ENCODE measurements at places on chromosomes 2 and 18.

DNA sequence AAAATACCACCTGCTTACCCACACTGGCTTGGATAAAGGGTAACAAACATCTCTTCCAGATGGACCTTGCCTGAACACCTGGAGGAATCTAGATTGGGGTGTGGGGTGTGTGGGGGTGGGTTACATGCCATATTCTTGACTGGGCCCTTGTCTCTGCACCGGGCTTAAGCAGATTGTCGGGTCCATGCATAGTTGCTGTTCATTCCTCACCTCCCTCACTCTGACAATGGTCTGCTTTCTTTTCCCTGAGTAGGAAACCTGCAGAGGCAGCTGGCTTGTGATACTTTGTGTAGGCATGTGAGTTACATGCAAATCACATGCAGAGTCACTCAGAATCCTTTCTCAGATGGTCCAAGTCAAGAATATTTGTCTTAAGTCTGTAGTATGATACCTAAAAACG lies 112.8 kb upstream of the GLS start:
- DNase-seq: no peak

- DNase-seq: no peak
Observed at GRCh38 chr2:114049826-114050225, 159.9 kb downstream of the ACTR3 start.

DNA sequence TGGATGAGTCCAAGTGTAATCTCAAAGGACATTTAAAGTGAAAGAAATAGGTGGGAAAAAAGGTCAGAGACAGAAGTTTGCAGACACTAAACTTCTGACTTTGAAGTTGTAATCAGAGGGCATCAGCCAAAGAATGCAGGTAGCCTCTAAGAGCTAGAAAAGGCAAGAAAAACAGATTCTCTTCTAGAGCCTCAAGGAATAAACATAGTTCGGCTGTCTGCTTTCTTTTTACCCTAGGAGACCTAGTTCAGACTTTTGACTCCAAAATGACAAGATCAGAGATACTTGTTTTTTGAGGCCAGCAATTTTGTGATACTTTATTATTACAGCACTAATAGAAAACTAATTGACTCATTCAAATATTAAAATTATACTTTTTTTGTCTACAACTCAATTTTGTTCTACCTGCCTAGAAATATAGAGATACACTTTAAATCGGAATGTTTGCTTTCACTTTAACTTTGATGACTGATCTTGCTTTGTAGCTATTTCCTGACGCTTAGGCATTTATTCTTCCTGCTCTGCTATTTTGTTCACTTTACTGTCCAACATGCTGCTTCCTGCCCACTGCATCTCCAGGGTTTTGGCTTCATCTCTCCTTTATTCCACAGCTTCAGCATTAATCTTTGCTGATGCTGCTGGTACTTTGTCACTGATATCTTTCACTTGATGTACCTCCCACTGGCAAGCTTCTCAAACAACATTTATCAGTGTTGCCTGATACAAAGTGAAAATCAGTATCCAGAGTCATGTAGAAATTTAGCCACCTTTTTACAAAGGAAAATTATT lies 272.5 kb downstream of the DSEL start:
- no peak for DNase-seq

DNA sequence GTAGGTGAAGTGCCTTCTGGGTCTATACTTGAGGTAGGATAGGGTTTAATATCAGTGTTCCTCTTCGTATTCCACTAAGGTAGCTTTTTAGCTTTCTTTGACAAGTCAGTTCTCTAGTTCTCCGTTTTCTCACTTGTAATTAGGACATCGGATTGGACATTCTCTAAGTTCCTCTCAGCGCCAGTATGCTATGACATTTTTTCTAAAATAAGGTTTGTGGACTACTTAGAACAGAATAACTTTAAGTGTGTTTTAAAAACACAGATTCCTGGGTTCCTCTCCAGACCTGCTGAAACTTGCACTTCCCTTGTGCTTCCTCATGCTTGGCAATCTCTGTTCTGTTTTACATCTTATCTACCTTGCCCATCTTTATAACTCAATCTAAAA lies 69.3 kb upstream of the YWHAQ start:
- DNase-seq: no peak

DNA sequence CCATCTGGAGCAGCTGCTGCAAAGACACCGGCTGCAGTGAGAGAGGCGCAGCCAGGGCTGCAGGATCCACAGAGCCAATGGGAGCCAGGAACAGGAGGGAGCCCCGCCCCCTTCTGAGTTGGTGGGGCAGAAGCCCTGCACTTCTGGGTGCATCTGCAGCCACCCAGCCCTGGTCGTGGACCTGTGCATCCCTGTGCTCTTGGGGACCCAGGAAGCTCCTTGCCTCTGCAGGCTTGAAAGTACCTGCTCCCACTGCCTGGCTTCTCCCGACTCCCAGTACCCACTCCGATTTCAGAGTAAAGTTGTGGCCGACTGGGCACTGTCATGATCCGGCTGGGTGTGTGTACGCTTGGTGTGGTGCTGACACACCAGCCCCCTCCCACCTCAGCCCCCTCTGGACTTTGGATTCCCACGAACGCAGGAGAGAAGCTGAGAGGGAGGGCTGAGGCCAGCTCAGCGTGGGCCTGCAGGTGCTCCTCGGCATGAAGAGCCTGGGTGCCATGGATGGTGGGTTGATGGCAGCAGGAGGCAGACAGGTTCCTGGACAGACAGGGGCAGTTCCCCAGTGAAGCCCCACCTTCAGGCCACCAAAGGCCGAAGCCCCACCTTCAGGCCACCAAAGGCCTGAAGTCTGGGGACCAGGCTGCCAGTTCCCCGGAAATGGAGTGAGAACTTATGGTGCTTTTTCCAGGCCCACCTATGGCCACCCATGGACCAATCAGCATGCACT lies 34.9 kb downstream of the LRRTM4 start:
- DNase-seq: no peak

DNA sequence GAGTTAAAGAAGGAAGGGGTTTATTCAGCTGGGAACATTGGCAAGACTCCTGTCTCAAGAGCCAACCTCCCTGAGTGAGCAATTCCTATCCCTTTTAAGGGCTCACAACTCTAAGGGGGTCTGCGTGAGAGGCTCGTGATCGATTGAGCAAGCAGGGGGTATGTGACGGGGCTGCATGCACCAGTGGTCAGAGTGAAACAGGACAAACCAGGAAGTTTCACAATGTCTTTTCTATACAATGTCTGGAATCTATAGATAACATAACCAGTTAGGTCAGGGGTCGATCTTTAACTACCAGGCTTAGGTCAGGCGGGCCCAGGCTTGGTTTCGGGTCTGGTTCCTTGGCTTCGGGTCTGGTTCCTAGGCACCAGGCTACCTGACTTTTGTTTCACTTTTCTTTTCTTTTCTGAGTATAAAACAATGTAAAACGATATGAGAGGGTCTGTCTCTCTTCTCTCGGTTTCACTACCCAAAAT lies 30.1 kb upstream of the LIPG start:
- DNase-seq: no peak

GRCh38 chr2:216188956-216189355 lies 79.8 kb downstream of the XRCC5 start:
- DNase-seq: no peak

GRCh38 chr2:168529054-168529833 lies 73.2 kb downstream of the CERS6 start:
- DNase-seq: no peak

DNA sequence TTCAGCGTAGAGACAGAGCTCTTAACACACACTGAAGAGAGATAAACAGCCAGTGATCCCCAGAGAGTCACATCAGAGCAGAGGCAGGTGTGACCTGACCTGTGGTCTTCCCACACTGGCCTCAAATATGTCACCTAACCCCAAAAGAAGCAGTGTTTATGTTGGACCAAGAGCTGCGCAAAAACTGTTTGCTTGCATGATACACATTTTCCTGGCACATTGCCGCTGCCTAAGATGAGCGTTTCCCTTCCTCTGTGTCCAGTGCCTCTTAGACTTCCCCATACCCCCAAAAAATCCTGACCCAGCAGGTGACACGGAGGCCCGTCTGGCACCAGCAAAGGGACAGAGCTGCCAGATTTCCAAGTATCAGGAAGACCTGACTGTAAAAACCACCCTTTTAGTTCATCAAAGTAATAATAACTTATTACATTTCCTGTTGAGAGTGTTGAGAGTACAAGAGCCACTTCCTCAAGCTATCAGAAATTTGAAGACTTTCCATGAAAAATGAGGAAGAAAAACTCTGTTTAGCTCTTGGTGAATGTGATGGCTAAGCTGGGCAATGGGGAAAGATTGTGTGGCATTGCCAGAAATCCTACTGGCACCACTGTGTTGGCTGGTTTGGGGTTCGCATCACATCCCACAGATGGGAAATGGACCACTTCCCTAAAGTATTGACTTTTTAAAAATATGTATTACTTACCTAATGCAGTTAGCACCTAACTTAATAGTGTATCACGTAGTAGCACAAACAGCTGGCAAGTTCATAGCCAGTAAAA lies 6.7 kb downstream of the TNFRSF11A start:
- DNase-seq: no peak

DNA sequence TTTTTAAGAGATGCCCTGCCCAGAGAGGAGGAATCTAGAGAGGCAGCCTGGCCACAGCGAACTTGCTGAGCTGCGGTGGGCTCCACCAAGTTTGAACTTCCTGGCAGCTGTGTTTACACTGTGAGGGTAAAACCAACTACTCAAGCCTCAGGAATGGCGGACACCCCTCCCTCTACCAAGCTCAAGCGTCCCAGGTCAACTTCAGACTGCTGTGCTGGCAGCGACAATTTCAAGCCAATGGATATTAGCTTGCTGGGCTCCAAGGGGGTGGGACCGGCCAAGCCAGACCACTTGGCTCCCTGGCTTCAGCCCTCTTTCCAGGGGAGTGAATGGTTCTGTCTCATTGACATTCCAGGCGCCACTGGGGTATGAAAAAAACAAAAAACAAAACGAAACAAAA lies 289.4 kb downstream of the KCNS3 start:
- DNase-seq: no peak

GRCh38 chr2:101357376-101357775 lies 29.9 kb downstream of the CREG2 start:
- no peak for DNase-seq

GRCh38 chr2:148391324-148391723 lies 253.2 kb upstream of the EPC2 start:
- no peak for DNase-seq

GRCh38 chr2:136986605-136987221 lies 221.4 kb downstream of the THSD7B start:
- DNase-seq: no peak

DNA sequence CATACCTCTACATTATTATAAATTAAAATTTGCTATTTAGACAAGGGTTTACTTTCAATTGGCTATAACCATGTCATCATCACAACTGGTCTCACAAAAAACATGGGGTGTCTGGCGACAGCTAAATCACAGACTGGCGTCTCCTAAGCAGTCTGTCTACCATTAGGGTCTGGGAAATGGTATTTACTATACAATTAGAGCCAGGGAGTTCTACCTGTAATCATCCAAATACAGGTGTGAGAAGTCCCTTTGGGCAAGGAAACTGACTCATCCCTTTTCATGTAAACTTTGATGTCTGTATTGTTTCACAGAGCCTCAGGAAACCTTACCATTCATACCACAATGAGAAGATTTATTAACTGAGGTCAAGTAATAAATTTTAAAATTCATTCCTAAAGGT lies 126.7 kb downstream of the OLA1 start:
- no peak for DNase-seq

- no peak for DNase-seq
Observed at GRCh38 chr2:38610851-38611801, 8.4 kb upstream of the HNRNPLL start.

- DNase-seq: no peak
Observed at GRCh38 chr2:36951574-36951973, 14.8 kb downstream of the STRN start.

DNA sequence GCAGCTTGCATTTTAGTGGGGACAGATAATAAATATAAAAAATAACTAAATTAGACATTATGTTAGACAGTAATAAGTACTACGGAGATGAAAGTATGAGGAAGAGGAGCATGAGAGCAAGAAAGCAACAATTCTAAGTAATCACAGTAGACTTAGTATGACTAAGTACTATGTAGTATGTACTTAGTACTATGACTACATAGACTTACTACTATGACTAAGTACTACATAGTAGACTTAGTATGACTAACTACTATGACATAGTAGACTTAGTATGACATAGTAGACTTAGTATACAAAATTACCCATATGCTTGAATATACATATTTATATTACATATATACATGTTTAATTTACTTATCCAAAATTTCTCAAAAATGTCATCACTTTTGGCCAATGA lies 29.3 kb downstream of the CDH20 start:
- no peak for DNase-seq

DNA sequence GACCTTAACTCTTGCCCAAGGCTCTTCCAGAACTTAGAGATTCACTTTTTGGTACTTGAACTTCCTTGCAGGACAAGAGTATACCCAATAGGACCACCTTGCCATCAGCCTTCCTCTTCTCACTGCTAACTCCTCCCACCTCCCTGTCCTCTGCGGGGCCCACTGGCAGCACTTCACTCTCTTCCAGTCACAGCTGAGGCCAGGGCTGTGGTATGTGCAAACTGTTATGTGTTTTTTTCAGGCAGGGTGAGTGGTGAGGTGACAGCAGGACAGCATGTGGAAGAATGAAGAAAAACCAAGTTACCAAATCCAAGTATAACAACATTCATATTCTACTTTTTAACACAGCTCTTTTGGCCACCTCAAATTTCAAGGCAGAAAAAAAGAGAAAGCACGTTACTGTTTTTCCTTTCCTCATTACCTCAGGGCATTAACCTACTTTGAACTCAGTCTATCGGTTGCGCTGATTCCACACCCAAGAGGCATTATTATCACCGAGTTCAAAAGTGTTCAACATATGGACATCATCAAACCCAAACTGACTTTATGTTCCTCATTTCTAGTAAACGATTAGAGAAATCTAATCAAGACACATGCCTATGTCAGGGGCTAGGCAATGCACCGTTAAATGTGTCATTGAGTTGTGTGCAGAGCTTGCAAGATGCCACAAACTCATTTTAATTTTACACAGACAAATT lies 605.2 kb upstream of the SYT4 start:
- DNase-seq: no peak

- no peak for DNase-seq
Observed at GRCh38 chr2:81242501-81242900, 937.9 kb upstream of the LRRTM1 start.

- DNase-seq: no peak
Observed at GRCh38 chr2:207328944-207329386, 163.2 kb upstream of the KLF7 start.

- no peak for DNase-seq
Observed at GRCh38 chr2:146262606-146263005, 1582.2 kb upstream of the ACVR2A start.

- DNase-seq: no peak
Observed at GRCh38 chr2:18267501-18267900, 293.0 kb downstream of the RDH14 start.

GRCh38 chr2:111194835-111195621 lies 74.3 kb downstream of the BCL2L11 start:
- DNase-seq: no peak

All from left hindlimb (tissue), 1 donor.